ENCODE measurements at places on chromosomes 7 and 10. TPM values are rescaled to one million over a fixed set of nuclear protein-coding genes. Genes with fewer than 3 reads are reported as not detected.

The STEAP1B gene
- 2.4 TPM for total RNA-seq

The SH2B2 gene
- 10.2 TPM for total RNA-seq

The ZNF488 gene
- 0.41 TPM for total RNA-seq

The PIK3CG gene
- total RNA-seq: 1.6 TPM

The EGFR gene
- 5.3 TPM for total RNA-seq

The CLEC2L gene
- total RNA-seq: 2.0 TPM

The GBX1 gene
- 0.41 TPM for total RNA-seq

The ZNF438 gene
- 2.9 TPM for total RNA-seq

The LBX1 gene
- not detected for total RNA-seq

- DNase-seq: no peak
Measured at GRCh38 chr10:20767028-20767427, 130.1 kb downstream of the NEBL start.

DNA sequence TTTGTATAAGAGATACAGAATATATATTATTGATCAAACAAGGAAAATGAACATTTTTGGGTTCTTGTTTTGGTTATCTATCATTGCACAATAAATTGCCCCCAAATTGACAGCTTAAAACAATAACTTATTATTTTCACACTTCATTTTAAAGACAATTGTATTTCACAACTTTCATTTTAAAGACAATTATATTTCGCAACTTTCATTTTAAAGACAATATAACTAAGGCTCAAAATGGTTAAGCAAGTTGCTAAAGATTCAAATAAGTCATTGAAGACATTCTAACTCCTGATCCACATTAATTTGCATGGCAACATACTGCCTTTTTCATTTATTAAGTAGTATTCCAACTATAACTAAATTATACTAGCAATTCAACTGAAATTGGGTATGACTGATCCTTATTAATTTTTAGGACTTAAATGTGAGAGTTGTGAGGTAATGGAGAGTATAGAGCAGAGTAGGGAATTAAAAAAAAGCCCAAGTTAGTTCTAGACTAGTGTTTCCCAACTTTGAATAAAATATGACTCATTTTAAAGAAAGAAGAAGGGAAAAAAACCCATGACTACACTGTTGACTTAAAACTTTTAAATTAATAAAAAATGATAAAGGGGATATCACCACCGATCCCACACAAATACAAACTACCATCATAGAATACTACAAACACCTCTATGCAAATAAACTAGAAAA is 9.9 kb upstream of the STEAP2 start:
- no peak for DNase-seq

GRCh38 chr7:101936223-101936610 is 118.8 kb downstream of the CUX1 start:
- no peak for DNase-seq

DNA sequence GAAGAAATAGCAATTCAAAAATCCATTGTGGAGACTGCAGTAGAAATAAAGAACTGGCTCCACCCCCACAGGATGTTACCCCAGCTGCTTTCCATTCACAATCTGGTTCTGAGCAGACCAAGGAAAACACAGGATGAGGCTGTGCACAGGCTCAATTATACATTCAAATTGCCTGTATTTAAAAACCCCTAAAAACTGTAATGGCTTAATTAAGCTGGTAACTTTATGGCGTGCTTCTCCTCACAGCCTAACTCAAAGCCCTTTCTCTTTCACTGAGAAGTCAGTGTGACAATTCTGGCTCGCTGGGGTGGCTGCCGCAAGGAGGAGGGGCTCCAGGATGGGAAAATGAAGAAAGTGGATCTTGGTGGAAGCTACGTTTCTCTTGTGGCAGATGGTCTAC is 1191.1 kb downstream of the SORCS1 start:
- DNase-seq: no peak

DNA sequence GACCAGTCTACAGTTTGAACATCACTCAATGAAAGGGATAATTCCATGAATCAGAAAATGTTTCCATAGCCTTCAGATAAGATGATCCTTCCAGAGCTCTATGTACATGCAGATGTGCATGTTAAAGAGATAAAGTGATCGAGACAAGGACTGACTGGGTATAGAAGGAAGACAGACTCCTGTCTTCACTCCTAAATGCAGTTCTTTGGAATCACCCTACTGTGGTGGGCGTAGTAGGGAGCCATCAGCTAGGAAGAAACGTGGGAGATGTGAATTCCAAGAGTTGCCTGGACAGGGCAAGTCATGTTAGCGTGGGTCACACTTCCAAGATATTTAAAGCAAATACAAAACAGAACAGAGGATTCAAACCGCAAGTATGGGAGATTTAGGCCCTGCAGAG is 23.9 kb downstream of the LOXL4 start:
- no peak for DNase-seq

DNA sequence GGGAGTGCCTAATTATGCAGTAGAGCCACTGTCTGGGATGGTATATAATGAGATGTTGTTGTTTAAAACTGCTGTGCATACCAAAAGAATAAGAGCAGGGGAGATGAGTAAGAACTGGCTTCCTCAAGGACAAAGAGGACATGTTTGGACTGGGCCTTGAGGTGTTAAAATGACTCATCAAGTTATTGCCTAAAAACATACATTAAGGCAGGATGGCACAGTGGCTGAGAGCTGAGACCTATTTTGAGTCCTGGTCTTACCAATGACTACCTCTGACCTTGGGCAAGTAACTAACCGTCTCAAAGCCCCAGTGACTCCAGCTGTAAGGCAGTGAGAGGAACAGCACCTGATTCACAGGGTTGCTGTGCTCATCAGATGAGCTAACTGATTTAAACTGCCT is 71.1 kb downstream of the CFAP58 start:
- DNase-seq: no peak

DNA sequence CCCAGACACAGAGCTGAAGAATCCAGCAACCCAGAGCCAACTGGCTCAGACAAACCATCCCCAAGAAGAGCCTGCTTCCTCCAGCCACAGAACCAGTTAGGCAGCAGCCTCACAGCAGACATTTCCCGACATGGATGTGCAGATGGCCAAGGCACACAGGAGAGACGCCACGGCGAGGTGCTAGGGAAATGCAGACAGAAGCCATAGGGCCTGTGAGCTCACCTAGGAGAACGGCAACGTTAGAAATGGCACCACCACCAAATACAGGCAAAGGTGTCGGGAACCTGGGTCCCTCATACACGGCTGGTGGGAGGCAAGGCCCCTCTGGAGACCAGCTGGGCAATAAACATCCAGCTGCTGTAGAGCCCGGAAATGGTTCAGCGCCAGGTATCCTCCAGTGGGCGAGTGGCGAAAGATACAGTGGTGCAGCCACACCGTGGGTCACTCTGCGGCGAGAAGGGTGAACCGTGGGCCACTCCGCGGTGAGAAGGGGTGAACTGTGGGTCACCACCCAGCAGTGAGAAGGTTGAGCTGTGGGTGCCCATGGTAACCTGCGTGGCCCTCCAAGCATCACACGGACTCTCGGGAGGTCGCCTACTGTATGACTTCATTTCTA is 31.2 kb downstream of the JAKMIP3 start:
- no peak for DNase-seq

DNA sequence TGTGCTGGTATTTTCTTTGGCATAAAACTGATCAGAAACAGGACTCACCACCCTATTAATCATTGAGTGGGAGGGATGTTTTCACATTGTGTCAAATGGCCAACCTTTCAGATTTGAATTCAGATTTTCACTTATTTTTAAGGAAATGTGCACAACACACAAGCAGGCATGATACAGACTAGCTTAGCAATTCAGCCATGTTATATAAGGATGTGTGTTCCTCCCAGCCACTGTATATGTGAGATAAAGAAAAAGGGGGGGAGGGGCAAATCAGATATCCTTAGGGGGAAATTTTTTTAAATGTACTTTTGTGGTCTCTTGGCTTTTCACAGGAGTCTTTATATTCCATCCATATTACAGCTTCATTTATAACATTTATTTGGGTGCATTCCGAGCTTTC is 3.1 kb downstream of the GAD2 start:
- no peak for DNase-seq
